Left cardiac atrium (tissue), 4 donors: ENCODE measurements at places on chromosomes 16 and 17. TPM values are rescaled to one million over a fixed set of nuclear protein-coding genes. Genes with fewer than 3 reads are reported as not detected.

GRCh38 chr16:57089406-57089805, 3.0 kb upstream of the CPNE2 start:
- DNase-seq, result no peak

The IRX6 gene
- total RNA-seq, result 0.44 TPM

DNA sequence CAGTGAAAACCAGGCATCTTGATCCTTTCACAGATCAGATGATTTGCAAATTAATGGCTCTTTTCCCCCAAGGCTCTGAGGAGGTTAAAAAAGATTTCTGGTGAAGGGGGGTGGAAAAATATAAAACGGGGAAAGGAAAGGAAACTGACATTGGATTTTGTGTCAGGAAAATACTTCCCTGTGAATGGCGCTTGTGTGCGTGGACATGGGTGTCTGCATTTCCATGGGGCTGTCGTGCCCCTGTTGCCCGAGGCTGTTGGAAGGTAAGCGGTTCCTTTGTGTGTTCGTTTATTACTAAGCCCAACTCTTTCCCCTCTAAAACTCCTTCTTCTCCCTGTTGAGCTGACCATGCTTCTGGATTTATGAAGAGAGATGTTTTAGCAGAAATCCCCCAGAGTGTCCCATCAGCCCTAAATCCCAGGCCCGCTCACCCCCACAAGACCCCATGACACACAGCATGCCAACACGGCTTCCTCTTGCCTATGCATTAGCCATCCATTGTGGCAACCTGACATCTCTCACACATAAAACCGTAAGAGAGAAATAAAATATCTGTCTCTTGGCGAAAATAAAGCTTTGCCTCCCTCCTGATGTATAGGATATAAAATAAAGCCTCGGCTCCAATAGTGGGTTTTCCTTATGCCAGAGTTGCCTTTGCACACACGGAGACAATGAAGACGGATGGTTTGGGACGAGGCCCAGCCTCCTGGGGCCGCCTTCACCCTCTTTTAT, 7.3 kb upstream of the LHX1 start:
- no peak for DNase-seq

GRCh38 chr17:19534562-19535149, 1.0 kb downstream of the SLC47A1 start:
- no peak for DNase-seq

- DNase-seq, result no peak
These were observed 158.6 kb upstream of the ELAC2 start for GRCh38 chr17:13176436-13176835.

The NPIPB13 gene
- 3.2 TPM for total RNA-seq
